ENCODE measurements at places on chromosomes 4 and X.

- no peak for ATAC-seq
These were observed 565.7 kb upstream of the FAT1 start for GRCh38 chr4:187289371-187289770.

DNA sequence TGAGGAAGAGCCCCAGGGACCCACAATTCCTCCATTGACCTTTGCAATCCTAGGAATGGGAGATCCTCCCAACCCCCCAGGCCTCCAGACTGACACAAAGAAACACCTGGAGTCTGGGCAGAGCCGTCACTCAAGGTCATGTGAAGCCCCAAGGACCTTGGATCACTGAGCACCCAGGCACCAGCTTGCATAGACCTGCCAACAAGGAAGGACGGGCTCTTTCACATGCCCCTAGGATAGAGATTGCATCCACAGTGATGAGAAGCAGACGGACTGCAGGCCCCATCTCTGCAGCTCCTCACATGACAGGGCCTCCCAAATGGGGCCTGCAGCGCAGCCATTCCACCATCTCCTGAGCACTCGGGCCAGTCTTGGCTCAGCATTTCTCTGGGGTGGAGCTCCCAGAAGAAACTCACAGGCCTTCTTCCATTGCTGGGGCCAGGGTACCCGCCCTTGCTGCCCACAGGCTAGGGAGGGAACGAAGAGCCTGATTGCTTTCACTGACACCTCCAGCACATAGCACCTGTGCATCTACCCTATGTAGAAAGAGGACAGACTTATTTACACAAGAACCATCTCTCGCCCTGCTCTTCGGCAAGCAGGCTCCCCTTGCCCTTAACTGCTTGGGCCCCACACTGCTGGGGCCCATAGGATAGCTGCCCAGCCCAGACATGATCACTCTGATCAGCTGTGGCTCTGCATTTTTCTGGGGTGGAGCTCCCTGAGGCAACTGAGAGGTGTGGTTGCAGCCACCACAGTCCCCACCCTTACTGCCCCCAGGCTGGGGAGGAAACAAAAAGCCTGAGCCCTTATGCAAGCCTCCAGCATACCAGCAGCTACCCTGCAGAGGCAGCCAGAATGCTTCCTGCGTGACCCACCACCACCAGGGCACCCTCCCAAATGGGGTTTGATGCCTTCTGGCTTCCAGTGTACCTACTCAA lies 185.7 kb upstream of the ZCCHC13 start:
- no peak for ATAC-seq

DNA sequence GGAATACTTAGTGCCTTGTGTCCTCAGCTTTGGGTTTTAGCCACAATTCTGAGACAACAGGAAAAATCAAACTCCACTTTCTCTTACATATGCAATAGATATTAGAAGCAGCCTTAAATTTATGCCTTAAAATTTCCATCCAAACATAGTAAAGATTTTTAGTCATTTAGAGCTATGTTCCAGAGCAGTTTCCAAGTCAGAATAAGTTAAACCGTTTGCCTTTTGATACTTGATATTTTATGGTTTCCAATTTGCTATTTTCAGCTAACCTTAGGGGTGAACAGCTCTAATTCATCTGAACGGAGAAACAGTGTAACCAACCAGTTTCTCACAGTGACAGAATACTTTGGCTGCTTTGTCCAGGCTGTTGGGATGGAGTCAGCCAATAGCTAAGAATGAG lies 125.8 kb upstream of the RXFP1 start:
- ATAC-seq, result no peak

DNA sequence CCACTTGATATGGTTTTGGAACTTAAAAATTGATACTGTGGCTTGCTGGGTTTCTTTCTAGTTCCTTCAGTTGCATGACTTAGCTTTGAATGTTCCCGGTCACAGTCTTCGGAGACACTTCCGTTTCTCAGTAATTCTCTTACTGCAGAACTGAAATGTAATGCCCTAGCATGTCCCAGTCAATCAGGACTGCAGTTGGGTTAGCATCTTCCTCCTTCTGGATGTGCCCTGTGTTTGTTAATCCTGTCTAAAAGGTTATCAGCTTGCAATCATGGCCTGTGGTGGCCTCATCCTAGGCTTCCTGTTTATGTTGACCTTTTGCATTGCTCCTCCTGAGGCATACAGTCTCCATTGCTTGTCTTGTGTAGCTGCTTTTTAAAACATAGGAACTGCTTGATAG lies 275.9 kb downstream of the ARHGAP10 start:
- peak; percentile 33 for ATAC-seq

GRCh38 chr4:8856835-8857621 lies 14.6 kb downstream of the HMX1 start:
- ATAC-seq, result no peak

- peak; percentile 63 for ATAC-seq
These were observed 125.8 kb downstream of the PPEF1 start for GRCh38 chrX:18833071-18833731.

- peak; percentile 94 for ATAC-seq
These were observed at the start of gene AFF1 for GRCh38 chr4:86934771-86935565. AFF1 (plus strand) TSS chr4:86935011; CDS start chr4:86948534, 13,523 bp downstream.

DNA sequence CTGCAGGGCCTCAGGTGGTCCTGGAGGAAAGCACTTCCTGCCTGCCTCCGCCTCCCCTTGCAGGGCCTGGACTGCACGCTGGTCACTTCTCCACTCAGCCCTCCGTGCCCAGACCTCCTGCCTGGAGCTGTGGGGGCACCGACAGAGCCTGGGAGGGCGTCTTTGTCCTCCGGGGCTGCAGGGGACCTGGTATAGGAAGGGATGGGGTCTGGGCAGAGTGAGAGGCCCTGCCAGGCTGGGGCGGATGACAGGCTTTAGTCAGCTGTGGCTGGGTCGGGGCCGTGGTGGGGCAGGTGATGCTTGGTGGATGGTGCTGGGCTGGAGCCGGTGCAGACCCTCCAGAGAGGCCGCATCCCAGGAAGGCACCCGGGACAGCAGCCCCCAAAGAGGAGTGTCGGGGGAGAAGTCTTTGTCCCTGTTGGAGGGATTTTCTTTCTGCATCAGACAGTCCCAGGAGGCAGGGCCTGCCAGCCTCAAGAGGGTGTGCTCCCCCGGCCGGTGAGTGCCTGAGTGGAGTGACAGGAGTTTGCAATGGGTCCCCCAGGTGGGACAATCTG lies 1.3 kb downstream of the DOK7 start:
- no peak for ATAC-seq

DNA sequence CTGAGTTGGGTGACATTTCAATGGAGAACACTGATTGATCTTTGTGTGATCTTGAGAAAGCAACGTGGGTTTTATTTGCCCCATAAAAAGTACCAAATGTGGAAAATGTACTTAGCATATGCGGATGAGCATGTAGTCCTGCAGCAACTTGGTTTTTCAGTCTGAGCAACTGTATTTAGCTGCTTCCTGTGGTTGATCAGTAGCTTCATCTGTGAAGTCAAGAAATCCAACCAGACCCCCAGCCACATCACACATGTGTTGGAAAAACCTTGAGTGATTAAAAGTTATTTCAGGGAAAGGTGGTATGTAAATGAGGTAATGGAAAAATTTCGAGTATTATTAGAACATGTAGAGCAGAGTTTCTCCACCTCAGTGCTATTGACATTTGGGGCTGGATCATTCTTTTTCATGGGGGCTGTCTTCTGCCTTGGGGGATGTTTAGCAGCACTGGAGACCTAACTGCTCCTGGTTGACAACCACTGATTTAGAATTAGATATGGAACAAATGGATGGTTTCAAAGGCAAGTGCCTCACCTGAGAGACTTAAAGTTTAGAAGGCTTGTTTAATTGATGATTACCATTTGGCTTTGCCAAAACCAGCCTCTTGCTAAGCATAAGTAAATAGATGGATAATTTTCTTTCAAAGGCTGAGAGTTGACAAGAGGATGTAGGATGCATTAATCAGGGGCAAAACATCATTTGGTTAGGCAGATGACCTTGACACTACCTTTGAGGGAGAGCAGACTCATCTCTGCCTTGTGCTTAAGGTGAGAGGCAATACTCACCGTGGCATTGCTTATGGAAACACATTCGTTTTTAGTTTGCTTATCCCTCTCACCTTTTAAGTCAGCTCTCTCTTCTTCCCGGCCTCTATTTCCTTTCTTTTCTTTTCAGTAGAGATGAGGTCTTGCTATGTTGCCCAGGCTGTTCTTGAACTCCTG lies 193.0 kb upstream of the RPS6KA3 start:
- no peak for ATAC-seq

GRCh38 chr4:6710282-6710681 lies 617 bp upstream of the MRFAP1L1 start:
- ATAC-seq, result peak; percentile 3

GRCh38 chr4:10087152-10087791 lies 29.3 kb downstream of the WDR1 start:
- no peak for ATAC-seq

DNA sequence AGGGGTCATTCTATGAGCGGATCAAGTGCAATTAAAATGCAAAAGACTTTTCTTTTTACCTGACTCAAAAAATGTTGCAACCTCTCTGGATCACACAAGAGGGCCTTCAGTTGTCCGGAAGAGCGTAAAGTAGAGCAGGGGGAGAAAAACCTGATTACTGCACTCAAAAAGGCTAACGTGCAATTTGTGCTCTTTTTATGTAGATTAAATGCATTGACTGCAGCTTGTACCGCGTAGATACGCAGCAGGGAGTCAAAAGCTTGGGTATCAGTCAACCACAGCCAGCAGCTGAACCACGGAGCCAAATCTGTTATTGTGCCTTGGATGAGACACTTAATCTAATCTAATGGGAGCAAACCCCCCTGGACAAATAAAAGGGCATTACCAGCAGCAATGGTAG lies 107.3 kb upstream of the RAI2 start:
- ATAC-seq, result no peak

DNA sequence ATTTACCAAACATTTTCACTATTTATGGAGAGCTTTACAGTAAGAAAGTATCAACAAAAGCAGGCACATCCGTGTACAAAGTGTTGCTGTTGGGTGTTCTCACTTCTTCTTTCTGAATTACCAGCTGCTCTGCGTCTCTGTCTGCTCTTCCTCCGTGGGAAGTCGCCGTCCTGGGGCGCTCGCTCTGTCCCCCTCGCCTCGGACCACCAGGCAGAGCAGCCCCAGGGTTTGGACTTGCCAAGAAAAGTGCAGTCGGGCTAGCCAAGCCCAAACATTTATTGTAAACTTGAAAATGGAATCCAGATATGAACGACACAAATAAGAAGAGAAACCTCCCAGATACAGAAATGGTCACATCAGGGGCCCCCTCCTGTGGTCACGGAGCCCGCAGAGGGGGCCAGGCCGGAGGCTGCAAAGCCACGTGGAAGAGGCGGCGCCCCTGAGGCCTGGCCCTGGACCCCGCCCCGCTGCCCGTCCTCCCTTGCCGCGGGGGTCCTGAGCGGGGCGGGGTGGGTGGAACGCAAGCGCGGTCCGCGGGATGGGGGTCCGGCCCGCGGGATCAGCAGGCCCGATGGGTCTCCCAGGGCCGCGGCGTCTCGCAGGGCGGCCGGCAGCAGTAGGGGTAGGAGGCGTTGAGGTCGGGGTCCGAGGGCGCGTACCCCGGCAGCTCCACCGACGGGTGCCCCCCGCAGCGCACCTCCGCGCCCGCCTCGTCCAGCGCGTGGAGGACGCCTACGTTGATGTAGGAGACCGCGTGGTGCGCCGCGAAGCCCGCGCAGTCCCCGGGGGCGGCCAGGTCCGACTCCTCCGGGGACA lies 1.5 kb downstream of the TMEM271 start:
- ATAC-seq, result no peak

GRCh38 chr4:8703401-8703696 lies 110.8 kb downstream of the CPZ start:
- ATAC-seq, result no peak

GRCh38 chrX:49844611-49845010 lies 15.5 kb downstream of the PAGE4 start:
- ATAC-seq, result no peak

- ATAC-seq, result no peak
These were observed 54.4 kb downstream of the IRF2 start for GRCh38 chr4:184419976-184420375.

DNA sequence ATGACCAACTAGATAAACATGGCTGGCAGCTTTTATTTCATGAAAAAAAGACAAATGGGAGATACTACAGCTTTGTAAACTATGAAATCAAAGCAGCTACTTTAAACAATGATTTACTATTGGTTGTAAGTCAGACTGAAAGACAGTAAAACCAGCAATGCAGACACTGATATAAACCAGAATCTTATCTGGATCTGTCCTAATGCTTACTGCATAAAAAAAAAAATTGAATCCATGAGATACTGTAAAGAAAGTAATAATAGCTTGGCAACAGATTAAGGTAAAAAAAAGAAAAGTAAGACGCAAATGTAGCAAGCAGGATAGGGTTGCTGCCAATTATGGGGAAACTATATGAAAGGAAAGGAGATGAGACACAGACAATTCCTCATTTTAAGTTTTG lies 7.3 kb downstream of the LCORL start:
- no peak for ATAC-seq

GRCh38 chr4:176864238-176864637 lies 71.5 kb upstream of the VEGFC start:
- no peak for ATAC-seq

- ATAC-seq, result no peak
These were observed 30.4 kb downstream of the PRPS1 start for GRCh38 chrX:107658660-107659059.

- ATAC-seq, result no peak
These were observed 35.1 kb downstream of the GEMIN8 start for GRCh38 chrX:13994536-13995080.

- no peak for ATAC-seq
These were observed 5.5 kb upstream of the ING2 start for GRCh38 chr4:183499389-183499788.

DNA sequence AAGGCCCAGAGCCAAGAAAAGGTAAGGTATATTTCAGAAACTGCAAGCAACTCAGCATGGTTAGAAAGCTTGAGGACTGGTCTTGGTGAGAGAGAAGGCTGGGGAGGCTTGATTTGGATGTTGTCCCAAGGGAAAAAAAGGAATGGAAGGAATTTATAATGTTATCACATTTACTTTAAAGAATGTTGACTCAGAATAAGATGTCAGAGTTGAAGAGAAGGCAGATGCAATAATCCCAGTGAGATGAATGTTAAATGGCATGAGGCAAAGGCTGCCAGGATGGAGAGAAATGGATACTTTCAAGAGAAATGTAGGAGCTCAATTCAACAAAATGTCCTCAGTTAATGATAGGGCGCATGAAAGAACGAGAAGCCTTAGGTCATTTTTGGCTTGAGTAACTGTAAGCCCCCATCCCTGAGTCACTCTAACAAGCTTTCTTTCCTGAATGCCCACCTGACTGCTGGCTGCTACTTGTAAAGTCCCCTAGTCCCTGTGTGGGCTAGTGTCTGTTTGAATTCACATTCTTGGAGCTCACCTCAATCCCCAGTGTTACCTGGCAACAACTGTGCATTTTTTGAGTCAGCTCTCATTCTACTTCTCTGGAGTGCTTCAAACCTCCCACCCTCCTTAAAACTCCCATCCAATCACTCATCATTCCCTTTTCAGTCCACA lies 103.0 kb upstream of the TAPT1 start:
- no peak for ATAC-seq

DNA sequence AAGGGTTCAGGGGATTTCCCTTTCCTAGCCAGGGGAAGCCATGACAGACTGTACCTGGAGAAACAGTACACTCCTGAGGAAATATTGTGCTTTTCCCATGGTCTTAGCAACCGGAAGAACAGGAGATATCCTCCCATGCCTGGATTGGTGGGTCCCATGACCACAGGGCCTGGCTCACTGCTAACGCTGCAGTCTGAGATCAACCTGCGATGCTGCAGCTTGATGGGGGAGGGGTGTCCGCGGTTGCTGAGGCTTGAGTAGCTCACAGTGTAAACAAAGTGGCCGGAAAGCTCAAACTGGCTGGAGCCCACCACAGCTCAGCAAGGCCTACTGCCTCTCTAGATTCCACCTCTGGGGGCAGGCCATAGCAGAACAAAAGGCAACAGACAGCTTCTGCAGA lies 819.5 kb downstream of the TECRL start:
- ATAC-seq, result no peak

Data from gastroesophageal sphincter (tissue), 4 donors.